ENCODE measurements at places on chromosomes 5 and 9.

GRCh38 chr9:25648116-25648515, 30.1 kb downstream of the TUSC1 start:
- DNase-seq, result no peak

DNA sequence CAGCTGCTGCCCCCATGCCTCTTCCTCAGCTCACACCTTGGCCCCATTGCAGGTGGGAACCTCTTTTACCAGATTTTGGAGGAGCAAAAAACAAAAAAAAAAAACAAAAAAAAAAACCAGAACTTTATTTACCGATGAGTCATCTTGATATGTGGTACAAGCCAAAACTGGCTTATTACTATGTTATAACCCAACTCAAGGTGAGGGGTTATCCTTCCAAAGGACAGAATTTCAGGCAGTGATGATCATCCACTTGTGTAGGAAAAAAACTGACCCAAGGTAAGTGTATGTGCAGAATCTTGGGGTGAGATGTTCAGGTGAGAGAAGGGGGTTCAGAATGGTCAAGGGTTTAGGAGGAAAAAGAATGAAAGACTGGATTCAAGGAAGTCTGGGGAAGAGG, 142.6 kb upstream of the FST start:
- DNase-seq, result no peak

DNA sequence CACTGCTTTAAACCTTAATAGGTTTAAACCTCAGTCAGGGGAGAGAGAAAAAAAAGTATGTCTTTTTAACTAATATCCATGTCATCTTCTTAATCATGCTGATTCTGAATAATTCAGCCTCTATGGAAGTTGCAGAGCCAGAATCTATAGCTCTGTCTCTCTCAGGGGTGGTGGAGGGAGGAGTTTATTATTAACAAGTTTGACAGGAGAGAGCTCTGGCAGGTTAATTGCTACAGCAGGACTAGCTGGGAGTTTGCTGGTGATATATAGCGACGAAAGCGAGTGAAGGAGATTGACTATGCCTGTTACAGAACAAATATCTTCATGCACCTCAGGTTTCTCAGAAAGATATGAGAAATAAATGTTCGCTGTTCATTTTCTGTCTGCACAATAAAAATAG, 586.4 kb downstream of the TLE4 start:
- no peak for DNase-seq

DNA sequence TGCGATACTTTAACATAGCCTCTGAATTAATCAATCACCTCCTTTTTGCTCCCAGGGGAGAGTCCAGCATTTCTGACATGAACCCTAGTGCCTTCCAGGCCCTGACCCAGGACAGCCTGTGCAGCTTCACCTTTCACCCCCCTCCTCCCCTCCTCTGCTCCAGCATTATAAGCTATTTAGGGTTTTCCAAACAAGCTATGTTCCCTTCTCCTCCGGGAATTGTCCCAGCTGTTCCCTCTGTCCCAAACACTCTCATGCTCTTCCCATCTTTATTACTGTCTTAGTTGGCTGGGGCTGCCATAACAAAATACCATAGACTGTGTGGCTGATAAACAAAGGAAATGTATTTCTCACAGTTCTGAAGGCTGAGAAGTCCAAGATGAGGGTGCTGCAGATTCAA, 161.5 kb downstream of the EBF1 start:
- DNase-seq, result no peak

GRCh38 chr5:78698191-78698791, 49.7 kb upstream of the LHFPL2 start:
- peak; percentile 93 for DNase-seq
